Endothelial cell (in vitro differentiated cells): ENCODE measurements at places on chromosomes 4 and X.
A peak's percentile ranks its signal among the peaks of the same experiment; 100 is the strongest.

GRCh38 chr4:107037199-107037584 is 1.1 kb upstream of the DKK2 start:
- DNase-seq: peak; percentile 72

DNA sequence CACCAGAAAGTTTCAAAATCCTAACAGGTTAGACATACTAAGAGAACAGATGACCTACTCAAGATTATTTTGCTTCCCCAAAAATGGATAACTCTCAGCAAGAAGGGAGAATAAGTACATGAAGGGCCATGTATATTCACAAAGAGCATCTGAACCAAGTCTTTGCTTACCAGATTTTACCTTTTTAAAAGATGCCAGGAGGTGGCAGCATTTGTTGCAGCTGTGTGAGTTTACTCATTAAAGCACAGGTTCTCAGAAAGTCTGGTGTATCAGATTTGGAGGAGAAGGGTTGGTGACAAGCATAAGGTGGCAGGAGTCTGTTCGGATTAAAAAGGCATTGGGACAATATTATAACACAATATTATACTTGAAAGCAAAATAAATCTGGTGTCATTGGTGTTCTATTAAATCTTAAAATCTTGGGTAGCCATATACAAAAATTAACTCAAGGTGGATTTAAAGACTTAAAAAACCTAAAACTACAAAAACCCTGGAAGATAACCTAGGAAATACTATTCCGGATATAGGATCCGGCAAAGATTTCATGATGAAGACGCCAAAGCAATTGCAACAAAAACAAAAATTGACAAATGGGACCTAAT is 51.3 kb upstream of the NFKB1 start:
- peak; percentile 53 for DNase-seq

DNA sequence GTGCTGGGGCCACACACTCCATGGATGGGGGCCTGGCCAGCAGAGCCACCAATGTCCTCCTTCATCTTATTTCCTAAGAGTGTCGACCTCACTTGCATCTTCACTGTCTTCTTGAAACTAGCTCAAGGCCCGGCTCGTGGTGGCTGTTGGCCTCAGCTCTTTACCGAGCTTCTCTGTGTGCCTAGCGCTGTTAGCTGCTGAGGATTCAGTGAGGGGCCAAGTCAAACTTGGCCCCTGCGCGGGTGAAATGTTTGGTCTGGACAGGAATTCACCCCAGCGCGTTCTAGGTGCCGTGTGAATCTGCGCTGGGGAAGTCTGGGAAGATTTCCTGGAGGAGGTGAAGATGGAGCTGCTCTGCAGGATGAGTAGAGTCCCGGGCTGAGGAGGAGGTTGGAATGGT is 8.5 kb downstream of the SORCS2 start:
- no peak for DNase-seq

GRCh38 chr4:165332502-165332901 is 5.0 kb downstream of the MSMO1 start:
- DNase-seq: no peak

GRCh38 chr4:184460499-184461285 is 13.7 kb downstream of the IRF2 start:
- DNase-seq: no peak

- no peak for DNase-seq
Observed at GRCh38 chr4:32172761-32173160, 1452.6 kb downstream of the PCDH7 start.
